H1 (cell line): ENCODE measurements at places on chromosomes 12 and 14.

DNA sequence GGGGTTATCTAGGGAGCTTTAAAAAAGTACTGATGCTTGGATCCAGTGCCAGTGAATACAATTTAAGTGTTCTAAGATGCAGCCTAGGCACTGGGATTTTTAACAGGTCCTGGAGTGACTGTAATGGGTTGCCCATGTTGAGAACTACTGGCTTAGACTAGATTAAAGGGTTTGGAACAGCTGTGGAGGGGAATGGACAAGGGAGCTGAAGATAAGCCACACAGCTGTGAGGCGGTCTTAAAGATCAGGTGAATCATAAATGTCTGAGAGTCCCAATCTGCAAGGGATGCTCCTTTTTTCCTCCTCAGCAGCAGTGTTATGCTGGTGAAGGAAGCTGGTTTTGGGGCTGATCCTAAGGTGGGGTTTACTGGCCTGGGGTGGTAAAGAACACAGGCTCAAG lies 35.5 kb upstream of the FRMD6 start:
- no peak for DNase-seq

DNA sequence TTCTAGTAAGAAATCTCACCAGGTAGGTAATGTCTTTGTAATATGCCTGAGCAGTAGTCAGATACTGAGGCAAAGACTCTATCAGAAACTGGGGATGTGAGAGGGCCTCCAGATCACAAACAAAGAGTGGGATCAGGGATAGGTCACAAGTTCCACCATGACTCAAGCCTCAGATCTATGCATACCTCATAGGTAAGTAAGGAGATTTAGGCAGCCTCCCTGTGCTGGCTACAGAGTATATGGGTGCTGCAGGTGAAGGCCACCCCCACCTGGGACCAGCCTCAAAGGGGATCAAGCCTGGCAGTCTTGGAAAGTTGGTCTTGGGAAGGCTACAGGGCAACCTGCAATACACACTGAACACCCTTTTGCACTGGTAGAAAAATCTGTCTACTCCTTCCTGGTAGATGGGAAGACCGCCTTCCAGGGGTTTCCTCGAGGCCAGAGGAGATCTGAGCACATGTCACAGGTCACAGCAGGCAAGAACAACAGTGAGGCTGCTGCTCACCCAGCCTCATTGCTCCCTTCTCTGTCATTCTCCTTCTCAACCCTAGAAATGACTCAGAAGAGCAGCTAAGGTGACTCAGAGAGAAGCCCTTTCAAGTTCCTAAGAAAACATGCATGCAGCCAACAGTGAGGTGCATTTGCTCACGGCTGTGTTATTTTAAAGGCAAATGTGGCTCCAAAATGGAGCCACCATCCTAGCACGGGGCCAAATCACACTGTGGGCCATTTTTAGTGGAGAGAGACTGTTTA lies 143.4 kb upstream of the CDKN3 start:
- DNase-seq = no peak

DNA sequence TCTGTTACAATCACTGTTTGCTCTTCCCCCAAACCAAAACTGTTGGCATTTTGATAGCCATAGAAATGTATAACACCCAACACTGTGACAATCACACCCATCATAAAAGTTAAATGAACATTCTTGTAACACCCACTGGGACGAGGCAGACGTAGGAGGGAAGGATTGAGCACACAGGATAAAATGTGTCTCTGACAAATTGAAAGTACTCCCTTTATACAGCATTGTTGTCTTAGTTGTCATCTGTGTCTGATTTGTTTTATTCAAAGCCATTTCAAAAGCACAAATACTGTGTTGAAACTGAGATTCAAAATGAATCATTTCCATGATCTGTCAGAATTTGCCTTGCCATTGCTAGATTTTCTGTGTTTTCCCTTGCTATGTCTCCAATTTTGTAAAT lies 436.3 kb downstream of the TMTC2 start:
- no peak for DNase-seq

GRCh38 chr12:132502149-132502881 lies 12.4 kb downstream of the FBRSL1 start:
- no peak for DNase-seq

DNA sequence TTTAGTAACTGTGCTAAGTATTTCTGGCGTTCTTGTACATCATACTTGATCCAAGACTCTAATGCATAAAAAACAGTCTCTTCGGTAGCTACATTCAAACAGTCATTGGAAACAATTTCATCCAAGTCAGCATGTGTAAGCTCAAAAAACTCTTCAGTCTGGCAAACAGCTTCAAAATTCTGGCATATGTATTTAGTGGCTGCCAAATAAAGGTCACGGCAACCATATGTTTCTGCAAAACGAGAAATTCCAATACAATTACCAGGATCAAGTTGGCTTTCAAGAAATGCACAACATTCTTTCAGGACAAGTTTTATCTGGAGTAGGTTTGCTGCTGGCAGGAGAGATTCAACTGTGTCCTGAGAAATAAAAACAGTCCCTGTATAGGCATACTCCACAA lies 16.5 kb downstream of the KLHL28 start:
- no peak for DNase-seq
